ENCODE measurements at places on chromosomes 4 and X.

- peak; percentile 43 for DNase-seq
Observed at GRCh38 chr4:139619644-139620043, 46.0 kb upstream of the MGST2 start.

- DNase-seq = no peak
Observed at GRCh38 chr4:107363125-107363524, 327.0 kb upstream of the DKK2 start.

- no peak for DNase-seq
Observed at GRCh38 chrX:13373027-13373426, 53.2 kb upstream of the ATXN3L start.

- DNase-seq = peak; percentile 8
Observed at GRCh38 chr4:148618856-148619255, 176.6 kb upstream of the NR3C2 start.

- no peak for DNase-seq
Observed at GRCh38 chr4:108210989-108211835, 42.5 kb upstream of the LEF1 start.

GRCh38 chr4:23956601-23957364 is 66.9 kb upstream of the PPARGC1A start:
- no peak for DNase-seq

GRCh38 chr4:40583850-40584439 is 45.7 kb downstream of the RBM47 start:
- no peak for DNase-seq

DNA sequence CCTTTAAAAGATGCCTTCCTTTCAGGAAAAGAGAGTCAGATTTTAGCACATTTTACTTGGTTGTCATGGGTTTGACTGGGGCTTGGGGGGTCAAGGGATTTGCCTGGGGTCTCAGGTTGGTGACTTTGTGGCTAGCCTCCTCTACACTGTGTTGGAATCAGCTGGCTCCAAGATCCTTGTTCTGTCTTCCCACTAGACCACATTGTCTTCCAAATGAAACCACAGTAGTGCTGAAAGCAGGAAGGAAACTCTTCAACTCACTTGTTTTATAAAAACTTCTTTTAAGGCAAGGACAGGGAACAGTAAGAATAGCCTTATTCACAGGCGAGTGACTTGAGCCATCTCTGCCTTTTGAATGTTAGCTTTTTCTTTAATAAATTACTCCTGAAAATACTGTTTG is 37.0 kb upstream of the OTUD4 start:
- no peak for DNase-seq

DNA sequence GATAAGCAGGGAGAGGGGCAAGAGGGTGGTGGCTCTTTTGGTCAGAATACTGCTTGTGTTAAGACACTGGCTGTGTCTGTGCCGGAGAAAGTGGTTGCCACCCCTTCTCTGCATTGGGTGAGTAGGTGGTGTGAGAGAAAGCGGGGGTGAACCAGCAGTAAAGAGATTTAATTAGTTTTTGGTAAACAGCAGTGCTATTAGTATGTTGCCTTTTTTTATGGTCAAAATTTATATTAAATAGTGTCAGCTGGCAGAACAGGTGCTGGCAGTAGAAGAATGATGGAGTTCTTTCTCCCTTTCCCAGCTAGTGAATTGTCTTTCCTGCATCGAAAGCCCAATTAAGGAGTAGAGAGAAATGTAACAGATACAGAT is 181.6 kb downstream of the LARP7 start:
- peak; percentile 7 for DNase-seq

GRCh38 chr4:135120195-135120594 is 918.6 kb upstream of the PABPC4L start:
- no peak for DNase-seq

- peak; percentile 52 for DNase-seq
Observed at GRCh38 chrX:63128509-63128908, 222.6 kb downstream of the SPIN4 start.

GRCh38 chr4:184994010-184994622 is 24.2 kb upstream of the HELT start:
- no peak for DNase-seq

DNA sequence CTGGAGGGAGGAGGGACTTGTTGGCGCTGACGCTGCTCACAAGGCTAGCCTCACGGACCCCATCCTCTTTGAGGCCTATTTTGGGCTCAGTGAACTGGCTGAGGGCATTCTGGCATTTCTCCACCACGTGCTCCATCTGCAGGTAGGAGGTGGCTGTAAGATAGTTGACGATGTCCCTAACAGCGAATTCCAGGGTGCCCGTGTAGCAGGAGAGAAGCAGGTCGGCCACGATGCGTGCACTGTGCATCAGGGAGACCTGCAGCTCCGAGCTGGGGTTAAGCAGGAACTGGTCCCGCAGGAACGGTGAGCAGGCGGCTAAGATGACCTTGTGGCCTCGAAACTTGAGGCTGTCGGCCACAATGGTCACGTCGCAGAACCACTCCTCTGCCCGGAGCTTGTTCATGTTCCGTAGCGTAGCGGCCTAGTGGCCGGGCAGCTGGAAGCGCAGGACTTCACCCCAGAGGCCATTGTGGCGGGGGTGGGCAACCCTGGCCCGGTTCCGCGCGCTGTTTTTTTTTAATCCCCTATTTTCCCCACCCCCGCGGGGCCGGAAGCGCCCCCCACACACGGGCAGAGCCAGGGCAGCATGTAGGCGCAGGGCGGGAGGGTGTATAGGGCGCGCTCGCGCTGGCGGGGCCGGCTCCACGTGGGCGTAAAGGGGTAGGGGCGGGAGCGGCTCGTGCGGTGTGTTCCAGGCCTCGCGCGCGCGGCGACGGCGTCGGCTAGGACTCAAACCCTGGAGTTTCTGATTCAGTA is 73.2 kb downstream of the UBE2K start:
- DNase-seq = no peak

DNA sequence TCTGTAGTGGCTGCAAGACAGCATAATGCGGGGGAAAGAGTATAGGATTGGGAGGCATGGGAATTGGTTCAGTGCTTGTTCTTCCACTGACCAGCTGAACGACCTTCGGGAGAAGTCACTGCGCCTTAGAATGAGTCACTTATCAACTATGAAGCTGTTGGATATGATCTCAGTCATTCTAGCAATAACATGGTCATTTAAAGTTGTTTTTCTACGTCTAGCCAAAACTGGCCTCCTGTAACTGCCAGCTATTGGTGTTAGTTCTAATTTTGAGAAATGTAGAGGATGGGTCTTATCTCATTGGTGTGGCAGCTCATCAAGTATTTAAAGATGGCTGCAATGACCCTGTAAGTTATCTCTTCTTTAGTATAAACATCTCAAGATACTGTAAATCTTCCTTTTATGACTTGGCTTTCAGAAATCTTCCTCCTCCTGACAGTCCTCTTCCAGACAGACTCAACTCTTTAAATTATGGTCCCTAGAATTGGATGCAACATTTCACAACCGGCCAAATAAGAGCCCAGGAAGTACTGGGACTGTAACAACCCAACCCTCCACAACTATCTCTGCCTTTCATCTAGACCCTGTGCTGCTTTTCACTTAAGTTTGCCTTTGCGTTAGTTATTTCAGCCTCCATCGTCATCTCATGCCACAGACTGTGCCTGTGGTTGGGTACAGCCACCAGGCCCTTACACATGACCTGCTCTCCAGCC is 243.3 kb downstream of the CBR4 start:
- peak; percentile 84 for DNase-seq

- DNase-seq = peak; percentile 81
Observed at GRCh38 chrX:101229170-101229569, 9.6 kb downstream of the DRP2 start.

DNA sequence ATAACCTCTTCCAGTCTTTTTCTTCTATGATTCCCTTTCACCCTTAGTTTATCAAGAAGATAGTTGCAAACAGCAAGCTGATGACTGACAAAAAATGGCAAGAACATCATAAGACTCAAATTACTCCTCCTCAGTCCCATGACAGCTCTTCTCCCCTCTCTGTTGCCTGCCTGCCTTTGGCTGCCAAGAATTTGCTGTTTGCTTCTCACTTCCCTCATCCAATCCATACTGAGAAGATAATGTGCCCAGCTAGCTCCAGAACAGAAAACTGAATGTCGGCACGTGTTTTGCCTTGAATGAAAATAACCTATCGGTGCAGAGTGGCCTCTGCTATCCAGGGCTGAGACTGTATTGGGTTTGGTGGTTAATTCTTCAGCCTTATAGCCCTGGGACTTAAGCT is 192.1 kb downstream of the PPARGC1A start:
- no peak for DNase-seq

DNA sequence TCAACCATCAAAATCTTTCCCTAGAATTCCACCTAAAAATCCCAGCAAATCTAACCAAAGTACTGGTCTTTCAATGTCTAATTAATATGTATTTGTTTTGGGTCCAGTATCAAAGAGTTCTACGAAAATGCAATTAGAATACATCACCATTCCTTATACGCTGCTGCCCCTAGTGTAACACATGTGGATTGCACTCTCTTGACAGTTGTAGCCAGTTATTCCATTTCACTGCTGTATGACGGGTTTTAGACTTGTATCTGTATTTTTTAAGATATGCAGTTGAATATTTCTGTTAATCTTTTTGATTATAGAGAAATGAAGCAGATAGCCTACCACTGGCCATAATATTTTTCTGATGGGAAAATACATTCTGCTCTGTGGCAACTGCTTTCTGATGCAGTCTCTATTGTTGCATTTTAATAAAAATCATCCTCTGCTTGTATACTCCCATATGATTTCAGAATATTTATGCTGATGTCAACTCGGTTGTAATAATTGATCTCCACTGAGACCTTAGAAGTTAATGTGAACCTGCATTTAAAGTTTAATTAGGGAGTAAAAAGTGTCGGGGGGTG is 17.1 kb upstream of the PAGE2B start:
- peak; percentile 34 for DNase-seq

- no peak for DNase-seq
Observed at GRCh38 chr4:91128519-91128918, 1001.3 kb downstream of the CCSER1 start.

DNA sequence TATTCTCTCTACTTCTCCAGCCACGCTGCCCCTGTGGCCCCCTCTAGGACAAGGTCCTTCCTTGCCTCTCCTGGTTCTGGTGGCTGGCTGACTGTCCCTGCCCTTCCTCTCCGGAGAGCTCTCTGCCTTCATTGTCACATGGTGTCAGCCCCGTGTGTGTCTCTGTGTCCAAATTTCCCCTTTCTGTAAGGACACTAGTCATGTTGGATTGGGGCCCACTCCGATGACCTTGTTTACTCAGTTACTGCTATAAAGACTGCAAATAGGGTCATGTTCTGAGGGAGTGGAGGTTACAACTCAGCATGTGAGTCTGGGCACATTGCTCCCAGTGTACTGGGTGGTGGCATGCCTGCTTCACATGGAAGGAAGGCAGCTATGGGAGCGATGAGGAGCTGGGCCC is 129.5 kb upstream of the PSAPL1 start:
- DNase-seq = no peak

DNA sequence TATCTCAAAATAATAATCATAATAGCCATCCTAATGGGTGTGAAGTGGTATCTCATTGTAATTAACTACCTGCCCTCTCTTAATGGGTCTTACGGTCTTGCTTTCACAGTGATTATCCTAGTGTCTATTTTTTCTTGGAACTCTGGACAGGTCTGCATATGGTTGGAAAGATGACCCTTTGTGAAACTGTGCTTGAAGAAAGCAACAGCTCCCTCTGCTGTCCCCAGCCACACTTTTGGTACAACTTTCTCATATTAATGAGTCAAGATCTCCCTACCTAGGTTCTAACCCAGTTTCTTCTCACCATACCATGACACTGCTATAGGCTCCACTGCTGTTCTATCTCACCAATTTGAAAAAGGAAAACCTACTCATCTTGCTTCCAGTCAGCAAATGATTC is 2.4 kb downstream of the TFDP3 start:
- peak; percentile 41 for DNase-seq

DNA sequence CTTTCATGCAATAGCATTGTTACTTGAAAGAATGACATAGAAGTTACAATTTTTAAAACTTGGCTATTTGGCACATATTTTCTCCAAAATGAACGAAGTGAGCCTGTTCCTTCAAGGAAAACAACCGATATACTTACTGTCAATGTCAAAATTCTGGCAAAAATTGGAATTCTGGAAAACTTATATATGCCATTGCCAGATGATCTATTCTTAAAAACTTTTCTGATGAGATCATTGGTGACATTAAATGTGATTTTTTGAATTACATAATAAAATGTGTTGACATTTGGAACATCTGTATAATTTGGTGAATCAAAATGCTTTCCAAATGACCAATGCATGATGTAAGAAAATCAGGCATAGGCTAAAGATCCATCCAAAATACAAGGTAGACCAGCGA is 209.0 kb downstream of the SCFD2 start:
- no peak for DNase-seq

- no peak for DNase-seq
Observed at GRCh38 chr4:36255577-36255976, 11.3 kb upstream of the ARAP2 start.

GRCh38 chr4:15104825-15105224 is 102.5 kb downstream of the CPEB2 start:
- peak; percentile 83 for DNase-seq

DNA sequence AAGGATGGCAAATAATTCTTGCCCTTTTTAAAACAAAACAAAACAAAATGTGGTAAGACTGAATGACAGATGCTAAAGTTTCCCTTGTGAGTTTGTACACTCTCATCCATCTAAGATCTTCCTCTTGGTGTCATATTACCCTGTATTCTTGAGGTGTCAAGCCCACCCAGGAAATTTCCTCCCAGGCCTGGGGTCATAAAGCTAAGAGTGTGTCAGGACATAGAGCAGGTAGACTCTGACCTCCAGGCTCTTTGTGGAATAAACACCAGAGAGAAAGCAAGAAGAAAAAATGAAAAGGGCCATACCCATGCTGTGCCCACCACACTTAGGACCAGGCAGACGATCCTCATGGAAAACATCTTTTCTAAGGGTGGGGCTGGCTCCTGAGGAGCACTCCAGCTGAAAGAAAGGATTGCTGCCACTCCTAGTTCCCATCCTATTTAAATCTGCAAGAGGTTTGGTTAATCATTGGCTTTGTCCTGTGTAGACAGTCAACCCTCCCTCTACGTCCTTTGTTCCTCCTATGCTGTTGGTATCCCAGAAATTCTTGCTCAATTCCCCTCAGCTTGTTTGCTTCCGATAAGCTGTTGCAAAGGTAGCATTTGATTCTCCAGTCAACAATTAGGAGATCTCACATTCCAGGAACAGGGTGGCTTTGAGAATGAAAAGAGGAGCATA is at the start of gene FGA:
FGA (minus strand) TSS at position 414 of the 678 bp plus-strand sequence; CDS start at position 359, 55 bp downstream.
- DNase-seq = no peak

DNA sequence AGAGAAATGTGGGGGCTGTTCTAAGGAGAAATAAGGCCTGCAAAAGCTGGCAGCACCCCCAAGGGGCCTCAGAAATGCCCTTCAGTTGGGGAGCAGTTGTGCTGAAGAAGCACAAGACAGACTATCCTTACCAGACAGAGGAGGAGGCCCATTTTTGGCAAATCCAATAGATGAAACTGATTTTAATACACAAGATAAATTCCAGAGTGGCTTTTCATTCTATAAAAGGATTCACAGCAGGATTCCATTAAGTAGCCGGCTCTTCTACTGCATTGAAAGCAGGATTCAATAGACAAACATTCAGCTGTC is 8.1 kb downstream of the SEPTIN6 start:
- DNase-seq = no peak

DNA sequence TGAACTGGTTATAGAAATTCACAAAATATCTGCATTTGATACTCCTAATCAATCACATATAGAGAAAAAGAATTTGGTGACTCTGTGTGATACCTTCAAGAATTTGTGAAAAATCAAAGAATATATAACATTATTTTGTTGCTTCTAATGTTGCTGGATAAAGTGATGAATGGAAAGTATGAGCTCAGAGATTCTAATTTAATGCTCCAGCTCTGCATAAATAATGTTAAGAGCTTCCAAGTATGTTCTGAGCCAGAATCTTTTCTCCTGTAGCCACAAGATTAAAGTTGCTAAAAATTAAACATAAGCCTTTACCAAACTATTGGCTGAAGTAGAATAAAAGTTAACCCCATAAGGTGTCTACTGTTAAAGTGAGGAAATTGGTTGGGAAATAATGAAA is 294.7 kb upstream of the CT83 start:
- DNase-seq = no peak
